ENCODE measurements at places on chromosomes 4 and X. TPM values are rescaled to one million over a fixed set of nuclear protein-coding genes. Genes with fewer than 3 reads are reported as not detected.

The GPM6B gene
- 2.3 TPM for total RNA-seq

The BLOC1S4 gene
- total RNA-seq: 16.5 TPM

The GPR143 gene
- total RNA-seq: 2.3 TPM

The RAB41 gene
- not detected for total RNA-seq

The CENPVL1 gene
- not detected for total RNA-seq

DNA sequence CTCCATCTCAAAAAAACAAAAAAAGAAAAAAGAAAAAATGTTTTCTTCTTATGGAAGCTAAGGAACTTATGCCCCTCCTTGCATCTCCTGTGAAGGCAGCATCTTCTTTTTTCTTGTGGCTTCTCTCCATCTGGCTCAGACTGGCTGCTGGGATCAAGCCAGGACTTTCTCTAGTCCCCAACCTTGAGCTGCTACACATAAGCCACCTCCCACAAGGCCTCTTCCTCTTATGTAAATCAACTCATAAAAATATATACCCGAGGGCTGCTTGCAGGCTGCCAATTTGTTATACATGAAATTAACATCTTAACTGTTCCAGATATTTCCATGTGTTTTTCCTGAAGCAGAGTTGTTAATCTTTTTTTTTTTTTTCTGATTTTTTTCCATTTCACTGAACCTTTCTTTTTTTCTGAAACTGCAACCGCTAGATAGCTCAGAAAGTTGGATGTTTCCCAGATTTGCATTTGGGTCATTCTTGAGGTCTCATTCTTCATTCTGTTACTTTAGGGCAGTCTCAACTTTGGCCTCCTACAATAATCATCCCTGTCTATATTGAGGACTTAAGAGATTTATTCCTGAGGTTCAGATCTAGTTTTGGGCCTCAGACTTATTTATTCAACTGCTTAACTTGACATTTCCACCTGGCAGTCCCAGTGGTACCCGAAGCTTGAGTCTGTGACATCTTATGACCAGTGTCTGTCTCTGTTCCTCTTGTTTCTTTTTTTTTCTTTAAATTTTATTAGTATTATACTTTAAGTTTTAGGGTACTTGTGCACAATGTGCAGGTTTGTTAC is 10.3 kb downstream of the SNX25 start:
- H3K36me3 ChIP-seq: no peaks in the 10 kb centered on the region
- peaks cover 18% of the 10 kb centered on the region for H3K4me1 ChIP-seq
- peak; percentile 56 for DNase-seq
- no peak overlapping the region for H3K27ac ChIP-seq
- no peaks in the 10 kb centered on the region for H3K27me3 ChIP-seq
- H3K4me3 ChIP-seq: no peak overlapping the region

GRCh38 chrX:31228415-31228832 is 156.6 kb upstream of the FTHL17 start:
- DNase-seq: peak; percentile 43
- no peaks in the 10 kb centered on the region for H3K27me3 ChIP-seq
- no peaks in the 10 kb centered on the region for H3K36me3 ChIP-seq
- peaks cover 16% of the 10 kb centered on the region for H3K4me1 ChIP-seq

GRCh38 chr4:156018383-156018782 is 64.7 kb upstream of the CTSO start:
- DNase-seq: no peak
- no peaks in the 10 kb centered on the region for H3K27me3 ChIP-seq
- H3K4me1 ChIP-seq: no peaks in the 10 kb centered on the region

GRCh38 chrX:151402719-151403390 is 5.8 kb downstream of the VMA21 start:
- H3K27me3 ChIP-seq: no peaks in the 10 kb centered on the region
- peak; percentile 78 for DNase-seq
- H3K4me1 ChIP-seq: peaks cover 11% of the 10 kb centered on the region
- H3K27ac ChIP-seq: no peak overlapping the region
- H3K4me3 ChIP-seq: no peak overlapping the region

GRCh38 chrX:2147928-2148327 is 352.8 kb downstream of the DHRSX start:
- DNase-seq: no peak
- H3K27ac ChIP-seq: no peak overlapping the region
- no peak overlapping the region for H3K4me3 ChIP-seq
- no peaks in the 10 kb centered on the region for H3K36me3 ChIP-seq
- no peaks in the 10 kb centered on the region for H3K4me1 ChIP-seq

DNA sequence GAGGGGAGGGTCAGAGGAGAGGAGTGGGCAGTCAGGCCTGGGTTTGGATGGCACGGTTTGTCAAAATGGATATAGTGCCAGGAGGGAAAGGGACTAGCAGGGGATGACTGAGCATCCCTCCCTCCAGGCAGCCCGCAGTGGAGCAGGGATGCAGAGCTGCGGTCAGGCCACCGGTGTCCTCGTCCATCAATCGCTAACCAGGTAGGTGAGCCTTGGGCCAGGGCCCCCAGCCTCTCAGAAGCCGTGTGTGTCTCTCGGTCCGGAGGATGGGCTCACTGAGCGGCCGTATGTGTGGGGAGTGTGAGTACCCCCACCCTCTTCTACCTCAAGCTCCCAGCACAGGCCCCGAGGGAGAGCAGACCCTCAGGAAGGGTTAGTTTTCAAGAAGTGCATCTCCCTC is 538 bp upstream of the CYTL1 start:
- no peaks in the 10 kb centered on the region for H3K4me1 ChIP-seq
- H3K27ac ChIP-seq: no peak overlapping the region
- no peaks in the 10 kb centered on the region for H3K36me3 ChIP-seq

DNA sequence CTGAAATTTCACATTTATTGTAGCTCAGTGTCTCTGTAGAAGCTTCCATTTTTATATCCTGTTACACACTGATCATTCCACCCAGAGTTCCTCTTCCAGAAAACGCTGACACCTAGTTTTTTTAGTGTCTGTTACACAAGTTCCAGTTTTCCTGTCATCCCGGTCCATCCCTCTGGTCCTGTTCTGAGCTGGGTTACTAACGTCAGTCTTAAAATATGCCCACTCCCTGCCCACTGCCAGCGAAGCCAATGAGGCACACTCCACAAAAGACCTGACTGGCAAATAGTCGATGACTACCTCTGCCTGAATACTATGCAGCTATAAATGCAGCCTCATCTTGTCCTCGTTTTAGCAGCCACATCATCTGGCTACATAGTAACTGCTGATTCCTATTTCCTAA is 30.9 kb upstream of the DDX3X start:
- DNase-seq: peak; percentile 3
- H3K4me1 ChIP-seq: no peaks in the 10 kb centered on the region
- no peak overlapping the region for H3K27ac ChIP-seq
- no peaks in the 10 kb centered on the region for H3K27me3 ChIP-seq
- H3K36me3 ChIP-seq: no peaks in the 10 kb centered on the region

GRCh38 chrX:100687128-100687527 is 43.1 kb downstream of the SRPX2 start:
- H3K27me3 ChIP-seq: no peaks in the 10 kb centered on the region
- H3K36me3 ChIP-seq: no peaks in the 10 kb centered on the region
- no peak for DNase-seq
- no peak overlapping the region for H3K27ac ChIP-seq
- H3K4me1 ChIP-seq: no peaks in the 10 kb centered on the region
- H3K4me3 ChIP-seq: no peak overlapping the region

DNA sequence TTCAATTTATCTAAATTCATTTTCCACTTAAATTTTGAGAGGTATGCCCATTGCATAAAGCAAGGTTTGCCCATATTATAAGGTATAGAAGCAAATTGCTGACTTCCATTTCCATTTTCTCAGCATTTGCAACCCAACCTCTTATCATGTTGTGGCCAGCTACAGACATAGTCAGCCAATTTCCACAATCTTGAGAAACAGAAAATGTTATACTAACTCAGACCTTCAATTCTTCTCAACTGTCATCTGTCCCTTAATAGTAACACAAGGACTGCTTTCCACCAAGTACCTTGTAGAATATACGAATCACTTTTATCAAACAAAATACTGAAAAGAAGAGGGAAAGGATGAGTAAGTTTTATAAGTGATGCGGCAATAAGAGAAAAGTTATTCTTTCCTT is 11.2 kb upstream of the GRIA3 start:
- H3K4me1 ChIP-seq: no peaks in the 10 kb centered on the region
- no peak for DNase-seq
- H3K4me3 ChIP-seq: no peak overlapping the region
- H3K27ac ChIP-seq: no peak overlapping the region

DNA sequence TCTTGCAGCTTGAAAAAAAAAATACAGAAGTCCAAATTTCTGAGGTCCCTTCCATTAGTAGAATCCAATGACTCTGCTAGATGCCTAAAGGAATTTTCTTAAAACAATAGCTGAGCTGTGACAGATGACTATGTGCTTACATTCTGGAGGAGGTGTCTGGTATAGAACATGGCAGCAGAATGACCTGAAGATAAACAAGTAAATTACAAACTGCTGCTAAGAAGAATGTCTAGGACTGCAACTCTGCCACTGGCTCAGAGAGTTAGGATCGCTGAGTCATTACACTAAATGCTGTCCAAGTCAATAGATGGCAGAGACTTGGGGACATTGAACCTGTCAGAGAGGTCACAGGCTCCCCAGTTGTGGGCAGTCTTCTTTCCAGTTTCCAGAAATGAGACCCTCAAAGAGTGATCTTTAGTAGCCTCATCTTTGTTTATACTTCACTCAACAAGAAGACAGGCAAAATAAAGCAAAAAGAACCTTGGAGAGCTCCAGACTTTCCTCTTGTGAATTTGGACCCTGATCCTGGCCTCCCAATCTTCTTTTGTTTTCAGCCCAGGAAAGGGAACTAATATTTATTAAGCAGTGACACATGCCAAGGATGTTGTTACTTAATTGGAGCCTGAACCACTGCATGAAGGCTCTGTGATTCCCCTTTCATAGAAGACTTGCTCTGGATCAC is 56.4 kb upstream of the SCML1 start:
- H3K36me3 ChIP-seq: no peaks in the 10 kb centered on the region
- no peak overlapping the region for H3K4me3 ChIP-seq
- H3K27ac ChIP-seq: no peak overlapping the region
- no peak for DNase-seq

GRCh38 chrX:108199691-108200090 is 108.1 kb downstream of the ATG4A start:
- H3K4me1 ChIP-seq: no peaks in the 10 kb centered on the region
- no peaks in the 10 kb centered on the region for H3K36me3 ChIP-seq
- H3K4me3 ChIP-seq: no peak overlapping the region
- no peak for DNase-seq
- no peaks in the 10 kb centered on the region for H3K27me3 ChIP-seq

- H3K4me3 ChIP-seq: no peak overlapping the region
- no peaks in the 10 kb centered on the region for H3K36me3 ChIP-seq
- peaks cover 5% of the 10 kb centered on the region for H3K4me1 ChIP-seq
- H3K27me3 ChIP-seq: no peaks in the 10 kb centered on the region
- no peak overlapping the region for H3K27ac ChIP-seq
These were observed 641.1 kb downstream of the RAPGEF2 start for GRCh38 chr4:159743971-159744370.

DNA sequence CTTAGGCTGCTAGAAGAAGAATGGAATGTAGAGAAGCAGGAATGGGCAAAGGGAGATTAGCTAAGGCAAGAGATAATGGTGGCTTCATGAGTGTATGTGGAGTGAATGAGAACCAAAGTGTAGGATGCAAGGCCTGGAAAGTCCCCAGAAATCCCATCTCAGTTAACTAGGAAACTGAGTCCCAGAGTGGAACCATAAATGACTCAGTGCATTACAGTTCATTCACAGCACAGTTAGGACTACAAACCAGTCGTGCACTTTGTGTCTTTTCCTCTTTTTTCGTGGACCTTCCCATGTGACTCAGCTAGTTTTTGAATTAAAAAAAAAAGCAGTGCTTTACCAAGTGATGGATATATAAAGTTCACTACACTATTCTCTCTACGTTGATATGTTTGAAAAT is 27.7 kb upstream of the REST start:
- no peak for DNase-seq
- H3K27ac ChIP-seq: no peak overlapping the region
- H3K36me3 ChIP-seq: no peaks in the 10 kb centered on the region
- no peaks in the 10 kb centered on the region for H3K27me3 ChIP-seq
- H3K4me3 ChIP-seq: no peak overlapping the region

GRCh38 chrX:73799888-73800287 is 236.9 kb downstream of the CHIC1 start:
- H3K36me3 ChIP-seq: no peaks in the 10 kb centered on the region
- H3K4me1 ChIP-seq: no peaks in the 10 kb centered on the region
- no peak overlapping the region for H3K27ac ChIP-seq
- DNase-seq: no peak
- no peak overlapping the region for H3K4me3 ChIP-seq

DNA sequence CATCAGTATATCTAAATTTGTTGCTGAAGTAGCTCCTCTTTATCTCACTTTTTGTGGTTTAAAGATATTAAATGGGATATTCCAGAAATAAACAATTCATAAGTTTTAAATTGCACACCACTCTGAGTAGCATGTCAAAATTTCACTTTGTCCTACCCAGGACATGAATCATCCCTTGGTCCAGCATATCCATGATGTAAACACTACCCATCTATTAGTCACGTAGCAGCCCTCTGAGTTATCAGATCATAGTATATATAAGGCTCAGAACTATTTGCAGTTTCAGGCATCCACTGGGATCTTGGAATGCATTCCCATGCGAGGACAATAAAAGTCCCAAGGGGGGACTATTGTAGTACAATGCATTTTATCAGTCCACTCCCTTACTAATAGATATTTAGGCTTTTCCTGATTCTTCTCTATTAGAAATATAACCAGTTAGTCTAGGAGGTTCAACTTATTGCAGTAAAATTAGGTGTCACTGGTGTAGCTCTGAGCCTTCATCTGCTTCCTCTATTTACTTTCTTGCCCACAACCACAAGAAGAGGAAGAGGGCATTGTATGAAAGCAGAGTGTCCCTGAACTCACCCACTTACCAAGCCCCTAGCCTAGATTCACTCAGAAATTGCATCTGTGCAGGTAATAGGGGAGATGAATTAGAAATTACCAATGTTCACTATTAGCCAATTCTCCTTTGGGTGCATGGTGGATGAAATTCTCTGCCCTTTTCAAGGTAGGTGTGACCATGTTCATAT is 409.8 kb upstream of the GALNT7 start:
- no peak overlapping the region for H3K4me3 ChIP-seq
- no peak overlapping the region for H3K27ac ChIP-seq
- no peak for DNase-seq
- H3K36me3 ChIP-seq: no peaks in the 10 kb centered on the region
- H3K27me3 ChIP-seq: no peaks in the 10 kb centered on the region

- H3K4me1 ChIP-seq: peaks cover 52% of the 10 kb centered on the region
- H3K27me3 ChIP-seq: no peaks in the 10 kb centered on the region
These were observed 17.7 kb downstream of the SPON2 start for GRCh38 chr4:1154523-1155182.
